ENCODE measurements at places on chromosomes 7 and 10.

DNA sequence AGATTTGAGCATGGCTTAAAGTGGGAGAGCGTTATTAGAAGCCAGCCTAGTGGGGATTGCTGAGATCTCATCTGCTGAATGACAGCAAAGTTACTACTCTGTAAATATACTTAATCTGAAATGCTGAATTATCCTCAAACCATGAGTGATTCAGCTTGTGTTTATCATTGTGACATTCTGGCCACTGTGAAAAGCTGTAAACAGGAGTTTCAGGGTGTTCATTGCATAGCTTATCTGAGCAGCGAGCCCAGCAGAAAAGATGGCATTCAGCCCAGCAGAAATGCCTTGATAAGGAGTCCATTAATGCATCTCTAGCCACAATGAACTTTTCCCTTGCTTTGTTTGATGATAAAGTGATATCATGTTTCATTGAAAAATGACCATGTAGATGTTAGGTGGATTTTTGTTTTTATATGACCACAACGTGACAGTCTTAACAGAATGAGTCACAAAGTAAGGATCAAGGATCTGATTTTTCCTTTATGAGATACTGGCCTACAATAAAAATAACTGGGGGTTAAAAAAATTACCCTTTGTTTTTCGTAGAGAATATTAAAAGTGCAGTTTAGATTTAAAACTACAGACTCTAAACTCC lies 7.8 kb downstream of the TES start:
- no peak for DNase-seq

- DNase-seq: no peak
These were observed 182.6 kb upstream of the TBX20 start for GRCh38 chr7:35436452-35436851.

- DNase-seq: no peak
These were observed 21.0 kb upstream of the ABI1 start for GRCh38 chr10:26881600-26882331.

- DNase-seq: no peak
These were observed 10.8 kb upstream of the ELN start for GRCh38 chr7:74017125-74017524.

- DNase-seq: no peak
These were observed 23.5 kb downstream of the HTR7 start for GRCh38 chr10:90834326-90834725.

DNA sequence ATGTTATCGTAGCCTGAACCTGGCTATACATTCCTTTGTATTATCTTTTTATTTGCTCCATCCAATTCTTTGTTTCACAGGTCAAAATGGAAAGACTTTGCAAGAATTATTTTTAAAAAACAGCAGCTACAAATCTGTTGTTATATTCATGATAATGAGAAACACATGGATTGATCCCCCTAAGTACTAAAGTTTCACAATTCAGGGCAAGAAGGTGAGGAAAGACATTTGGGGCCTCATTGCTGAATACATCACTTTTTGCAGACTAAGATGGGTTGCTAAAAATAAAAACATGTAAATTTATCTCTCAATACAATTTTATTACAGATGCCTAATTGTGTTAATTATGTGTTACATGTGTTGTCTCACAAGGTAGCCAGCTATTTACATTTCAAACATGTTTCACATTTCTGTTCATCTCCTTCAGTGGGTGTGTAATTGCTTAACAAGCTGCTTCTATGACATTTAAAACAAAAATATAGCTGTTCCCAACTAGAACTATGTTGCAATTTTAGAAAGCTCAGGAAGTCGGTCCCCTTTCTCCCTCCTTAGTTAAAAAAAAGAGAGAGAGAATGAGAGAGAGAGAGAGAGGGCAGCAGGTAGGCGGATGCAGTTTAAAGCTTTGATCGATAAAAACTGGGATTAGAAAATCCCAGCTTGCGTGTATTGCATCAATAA lies 606.3 kb upstream of the FZD8 start:
- DNase-seq: no peak

GRCh38 chr10:9681655-9682054 lies 1336.0 kb upstream of the CELF2 start:
- DNase-seq: no peak

- DNase-seq: no peak
These were observed 162.5 kb downstream of the LRMDA start for GRCh38 chr10:75593692-75594556.

- no peak for DNase-seq
These were observed 8.8 kb upstream of the ZNF248 start for GRCh38 chr10:37865957-37866803.

DNA sequence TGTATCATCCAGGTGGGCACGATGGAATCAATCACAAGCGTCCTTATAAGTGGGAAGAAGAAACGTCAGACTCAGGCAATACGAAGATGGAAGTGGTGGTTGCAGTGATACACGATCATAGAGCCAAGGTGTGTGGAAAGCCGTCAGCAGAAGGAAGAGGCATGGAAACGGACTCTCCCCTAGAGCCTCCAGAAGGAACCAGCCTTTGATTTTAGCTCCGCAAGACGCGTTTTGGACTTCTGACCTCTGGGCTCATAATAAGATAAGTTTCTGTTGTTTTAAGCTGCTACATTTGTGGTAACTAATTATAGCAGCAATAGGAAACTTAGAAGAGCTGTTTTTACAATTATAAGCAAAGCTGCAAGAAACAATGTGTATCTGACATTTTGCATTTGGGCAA lies 14.8 kb downstream of the FANK1 start:
- DNase-seq: no peak

- no peak for DNase-seq
These were observed 2.4 kb downstream of the TPST1 start for GRCh38 chr7:66207540-66207939.

GRCh38 chr10:104122225-104123107 lies 495 bp downstream of the SFR1 start:
- DNase-seq: no peak

DNA sequence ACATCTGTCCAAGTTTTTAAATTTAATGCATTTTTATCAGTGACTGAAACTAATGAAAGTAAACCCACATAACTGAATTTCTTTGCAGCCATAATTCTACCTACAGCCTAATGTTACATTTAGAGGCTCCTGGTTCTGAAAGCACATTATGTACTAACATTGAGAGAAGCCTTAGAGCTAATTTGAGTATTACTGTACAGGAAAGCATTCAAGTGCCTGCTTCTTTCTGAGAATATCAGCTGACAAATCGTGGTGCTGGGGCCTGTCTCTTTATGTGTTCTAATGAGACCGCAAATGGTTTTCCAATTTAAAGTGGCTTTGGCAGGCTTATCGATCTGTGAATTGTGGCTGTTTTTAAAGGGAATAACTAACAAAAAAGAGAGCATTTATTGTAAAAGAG lies 32.3 kb upstream of the DGKB start:
- DNase-seq: no peak

DNA sequence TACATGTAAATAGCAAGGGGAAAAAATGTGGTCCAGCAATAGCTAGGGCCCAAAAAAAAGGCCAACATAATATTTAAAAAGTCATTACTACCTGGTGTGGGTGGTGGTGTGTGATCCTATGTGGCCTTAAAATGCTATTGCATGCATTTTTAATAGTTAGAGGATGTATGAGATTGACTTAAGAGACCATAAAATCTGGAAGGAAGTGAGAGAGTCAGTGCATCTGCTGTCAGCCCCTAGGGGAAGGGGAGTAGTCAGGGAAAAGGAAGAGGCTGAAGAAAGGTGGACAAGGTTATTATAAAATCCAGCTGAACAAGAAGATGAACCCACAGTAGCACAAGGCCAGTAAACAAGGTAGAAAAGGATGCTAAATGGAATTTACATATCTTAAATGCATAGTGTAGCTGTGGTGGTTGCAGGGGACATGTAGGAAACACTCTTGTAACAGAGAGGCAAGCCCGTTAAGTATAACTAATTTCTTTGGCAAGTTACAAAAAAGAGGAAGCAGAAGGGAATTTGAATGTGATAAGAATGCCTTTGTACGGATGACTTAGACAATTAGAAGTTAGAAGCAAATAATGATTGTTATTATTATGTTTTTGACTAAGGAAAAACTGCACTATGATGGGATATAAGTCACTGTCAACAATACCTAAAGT lies 11.9 kb upstream of the NDUFA5 start:
- no peak for DNase-seq

DNA sequence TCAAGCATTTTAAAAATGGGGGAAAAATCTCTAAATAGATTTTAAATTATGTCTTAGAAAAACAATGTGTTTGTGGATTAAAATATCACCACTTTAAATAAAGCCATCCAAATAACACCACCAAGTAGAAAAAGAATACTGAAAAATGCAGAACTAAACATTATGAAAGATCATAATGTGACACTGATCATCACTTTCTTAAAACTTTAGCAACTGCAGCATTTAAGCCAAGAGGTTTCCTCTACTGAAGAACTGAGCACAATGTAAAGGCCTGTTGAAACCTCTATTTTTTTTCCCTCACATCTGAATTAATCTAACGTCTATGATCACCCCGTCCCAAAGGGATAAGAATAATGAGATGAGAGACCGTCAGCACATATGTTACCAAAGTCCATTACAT lies 18.6 kb downstream of the MINDY3 start:
- no peak for DNase-seq
